ENCODE measurements at places on chromosomes 11 and 22. TPM values are rescaled to one million over a fixed set of nuclear protein-coding genes. Genes with fewer than 3 reads are reported as not detected.

Gene SMTNL1
- polyA plus RNA-seq = 0.28 TPM

Gene ADAMTS15
- polyA plus RNA-seq = not detected

GRCh38 chr22:37601540-37602442, 6.8 kb upstream of the GGA1 start:
- no peaks in the 10 kb centered on the region for H3K27me3 ChIP-seq
- H3K27ac ChIP-seq = no peak overlapping the region

- no peak for DNase-seq
- no peaks in the 10 kb centered on the region for H3K4me1 ChIP-seq
- H3K27ac ChIP-seq = no peak overlapping the region
- H3K4me3 ChIP-seq = no peak overlapping the region
- H3K36me3 ChIP-seq = no peaks in the 10 kb centered on the region
These were observed 105.9 kb upstream of the ARHGAP20 start for GRCh38 chr11:110818032-110818687.

DNA sequence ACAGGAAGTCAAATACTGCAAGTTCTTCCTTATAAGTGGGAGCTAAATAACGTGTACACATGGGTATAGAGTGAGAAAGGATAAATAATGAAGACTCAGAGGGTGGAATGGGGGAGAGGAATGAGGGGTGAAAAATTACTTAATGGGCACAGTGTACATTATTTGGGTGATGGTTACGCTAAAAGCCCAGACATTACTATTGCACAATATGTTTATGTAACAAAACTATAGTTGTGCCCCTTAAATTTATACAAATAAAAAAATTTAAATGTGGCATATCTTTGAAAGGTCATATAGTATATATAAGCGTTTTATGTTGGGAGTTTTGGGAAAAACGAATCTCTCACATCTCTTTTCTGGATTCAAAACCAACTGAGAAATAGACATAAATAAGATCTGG, 96.1 kb downstream of the KIF18A start:
- no peaks in the 10 kb centered on the region for H3K36me3 ChIP-seq
- DNase-seq = no peak
- H3K27ac ChIP-seq = no peak overlapping the region
- H3K4me1 ChIP-seq = no peaks in the 10 kb centered on the region
- no peaks in the 10 kb centered on the region for H3K27me3 ChIP-seq

DNA sequence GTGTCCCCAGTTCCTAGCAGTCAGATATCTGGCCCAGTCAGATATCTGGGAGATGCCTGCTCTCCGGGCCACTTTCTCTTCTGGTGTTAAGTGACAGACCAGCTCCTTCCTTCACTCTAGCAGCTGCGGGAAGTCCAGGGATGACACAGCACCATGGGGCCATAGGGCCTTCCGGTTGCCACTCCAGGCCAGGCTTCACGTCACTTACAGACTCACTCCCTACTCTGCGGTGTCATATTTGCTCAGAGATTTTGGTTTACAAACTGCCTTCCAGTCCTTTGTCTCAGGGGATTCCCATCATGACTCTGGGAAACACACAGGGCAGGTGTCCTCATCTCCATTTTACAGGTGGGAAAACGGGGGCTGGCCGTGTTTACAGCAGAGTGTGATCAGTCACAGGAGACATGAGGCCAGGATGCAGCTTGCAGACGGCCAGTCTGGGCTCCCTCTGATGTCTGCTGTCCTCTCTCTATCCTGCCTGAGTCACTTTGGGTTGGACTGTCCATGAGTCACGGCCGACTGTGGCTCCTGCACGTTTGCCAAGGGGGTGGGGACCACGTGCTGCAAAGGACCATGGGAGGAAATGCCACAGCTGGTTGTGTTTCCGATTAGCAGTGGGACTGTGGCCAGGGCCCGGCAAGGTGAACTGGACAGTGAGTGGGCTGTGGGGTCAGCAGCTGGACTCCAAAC, 8.2 kb upstream of the TBC1D22A start:
- no peaks in the 10 kb centered on the region for H3K27me3 ChIP-seq
- no peak overlapping the region for H3K4me3 ChIP-seq
- no peaks in the 10 kb centered on the region for H3K36me3 ChIP-seq

- H3K4me3 ChIP-seq = no peak overlapping the region
- no peaks in the 10 kb centered on the region for H3K36me3 ChIP-seq
- H3K27me3 ChIP-seq = no peaks in the 10 kb centered on the region
- no peak overlapping the region for H3K27ac ChIP-seq
- DNase-seq = no peak
These were observed 1373.1 kb downstream of the TBC1D22A start for GRCh38 chr22:48135592-48135991.

- H3K27me3 ChIP-seq = no peaks in the 10 kb centered on the region
- no peaks in the 10 kb centered on the region for H3K36me3 ChIP-seq
- H3K27ac ChIP-seq = no peak overlapping the region
- no peaks in the 10 kb centered on the region for H3K4me1 ChIP-seq
- no peak for DNase-seq
- H3K4me3 ChIP-seq = no peak overlapping the region
These were observed 2.5 kb downstream of the OR2D2 start for GRCh38 chr11:6889835-6890234.

Gene TTC9C
- polyA plus RNA-seq = 29.3 TPM

DNA sequence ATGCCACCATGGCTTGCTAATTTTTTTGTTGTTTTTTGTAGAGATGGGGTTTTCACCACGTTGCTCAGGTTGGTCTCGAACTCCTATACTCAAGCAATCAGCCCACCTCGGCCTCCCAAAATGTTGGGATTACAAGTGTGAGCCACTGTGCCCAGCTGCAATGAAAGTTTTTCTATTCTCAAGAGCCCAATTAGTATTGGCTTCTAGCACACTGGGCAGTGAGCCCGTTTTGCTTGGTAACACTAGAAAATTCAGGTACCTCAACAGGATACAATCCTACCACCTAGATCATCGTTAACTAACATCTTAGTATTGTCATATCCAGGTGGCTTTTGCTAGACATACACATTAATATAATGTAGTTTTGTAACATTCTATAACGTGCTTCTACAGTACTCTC, 19.0 kb downstream of the SEC14L3 start:
- no peak overlapping the region for H3K27ac ChIP-seq
- DNase-seq = no peak
- no peak overlapping the region for H3K4me3 ChIP-seq
- no peaks in the 10 kb centered on the region for H3K27me3 ChIP-seq
- H3K4me1 ChIP-seq = no peaks in the 10 kb centered on the region
- H3K36me3 ChIP-seq = no peaks in the 10 kb centered on the region

DNA sequence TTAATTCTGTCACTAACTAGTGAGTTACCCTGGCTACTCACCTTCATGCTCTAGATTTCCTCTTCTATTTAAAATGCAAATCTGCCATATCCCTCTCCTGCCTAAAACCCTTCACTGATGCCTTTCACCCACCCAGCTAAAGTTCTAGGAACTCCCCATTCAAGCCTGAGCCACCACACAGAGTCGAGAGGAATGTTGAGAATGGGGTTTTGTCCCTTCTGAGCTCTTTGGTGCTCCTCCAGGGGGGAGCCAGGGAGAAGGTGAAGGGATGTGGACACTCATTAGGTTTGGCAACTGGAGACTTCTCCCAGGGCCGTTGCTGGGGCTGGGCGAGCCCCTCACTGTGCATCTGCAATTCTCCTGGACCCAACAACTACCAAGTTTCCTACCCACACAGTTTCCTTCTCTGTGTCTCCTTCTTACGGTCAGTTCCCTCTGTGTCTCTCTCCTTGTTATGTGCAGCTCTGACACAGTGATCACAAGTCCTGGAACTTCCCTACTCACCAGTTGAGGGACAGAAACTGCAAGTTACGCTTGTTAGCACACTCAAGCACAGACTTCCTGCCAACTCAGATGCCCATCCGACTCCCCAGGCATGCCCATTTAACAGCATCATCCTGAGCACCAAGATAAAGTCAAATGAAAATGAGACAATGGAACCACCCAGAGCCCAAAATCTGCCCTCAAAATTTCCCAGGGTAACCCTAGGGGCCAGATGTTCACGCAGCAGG, 6.5 kb upstream of the IL10RA start:
- no peak overlapping the region for H3K4me3 ChIP-seq
- peaks cover 35% of the 10 kb centered on the region for H3K4me1 ChIP-seq
- no peaks in the 10 kb centered on the region for H3K27me3 ChIP-seq
- no peak for DNase-seq
- no peak overlapping the region for H3K27ac ChIP-seq

GRCh38 chr11:2434506-2435255, 9.6 kb downstream of the TRPM5 start:
- H3K4me1 ChIP-seq = no peaks in the 10 kb centered on the region
- no peaks in the 10 kb centered on the region for H3K36me3 ChIP-seq
- H3K27ac ChIP-seq = no peak overlapping the region
- H3K4me3 ChIP-seq = no peak overlapping the region

Gene DDI1
- not detected for polyA plus RNA-seq

GRCh38 chr22:30474121-30474520, 2.3 kb upstream of the SEC14L3 start:
- no peak overlapping the region for H3K27ac ChIP-seq
- H3K36me3 ChIP-seq = no peaks in the 10 kb centered on the region
- no peak for DNase-seq
- no peaks in the 10 kb centered on the region for H3K27me3 ChIP-seq
- H3K4me1 ChIP-seq = no peaks in the 10 kb centered on the region

Gene MRGPRG
- polyA plus RNA-seq = not detected

- no peaks in the 10 kb centered on the region for H3K27me3 ChIP-seq
- no peaks in the 10 kb centered on the region for H3K4me1 ChIP-seq
- no peak overlapping the region for H3K4me3 ChIP-seq
- no peaks in the 10 kb centered on the region for H3K36me3 ChIP-seq
- H3K27ac ChIP-seq = no peak overlapping the region
These were observed 112.4 kb upstream of the SERPIND1 start for GRCh38 chr22:20661473-20661872.

Gene GAB4
- polyA plus RNA-seq = not detected

DNA sequence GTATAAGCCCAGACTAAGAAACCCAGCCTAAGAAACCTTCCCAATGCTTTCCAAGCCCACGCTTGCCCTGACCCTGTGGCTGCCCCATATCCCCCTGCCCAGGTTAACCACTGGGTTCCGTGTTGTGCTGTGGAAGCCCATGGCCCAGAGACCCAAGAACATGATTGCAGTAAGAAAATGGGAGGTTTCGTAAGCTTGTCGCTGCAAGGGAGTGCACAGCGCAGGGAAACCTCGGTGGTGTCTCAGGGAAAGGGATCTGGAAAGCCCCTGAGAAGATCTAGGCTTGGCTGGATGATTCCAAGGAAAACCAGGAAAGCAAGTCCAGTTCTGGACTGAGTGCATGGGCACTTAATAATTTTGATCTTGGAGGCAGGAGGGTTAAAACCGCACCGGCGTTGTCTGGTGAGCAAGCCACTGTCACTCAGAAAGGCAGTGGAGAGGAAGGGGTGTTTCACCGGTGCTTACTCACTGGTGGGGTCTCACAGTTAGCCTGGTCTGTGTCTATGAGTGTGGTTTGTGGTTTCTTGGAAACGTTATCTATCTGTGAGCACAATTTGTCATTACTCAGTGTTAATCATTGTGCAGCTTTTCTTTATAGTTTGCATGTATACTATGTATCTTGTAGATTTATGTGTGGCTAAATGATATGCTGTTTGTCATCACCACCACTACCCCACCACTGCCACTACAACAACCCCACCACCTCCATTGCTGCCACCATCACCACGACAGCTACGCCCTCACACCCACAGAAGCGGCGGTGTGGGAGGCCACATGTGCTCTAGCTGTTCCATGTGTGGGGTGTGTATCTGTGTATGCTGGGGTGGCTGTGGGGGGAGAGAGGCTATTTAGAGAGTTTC, 53.3 kb upstream of the PRDM11 start:
- DNase-seq = no peak
- H3K27me3 ChIP-seq = no peaks in the 10 kb centered on the region
- H3K27ac ChIP-seq = no peak overlapping the region
- H3K36me3 ChIP-seq = no peaks in the 10 kb centered on the region

Gene APOA5
- not detected for polyA plus RNA-seq

DNA sequence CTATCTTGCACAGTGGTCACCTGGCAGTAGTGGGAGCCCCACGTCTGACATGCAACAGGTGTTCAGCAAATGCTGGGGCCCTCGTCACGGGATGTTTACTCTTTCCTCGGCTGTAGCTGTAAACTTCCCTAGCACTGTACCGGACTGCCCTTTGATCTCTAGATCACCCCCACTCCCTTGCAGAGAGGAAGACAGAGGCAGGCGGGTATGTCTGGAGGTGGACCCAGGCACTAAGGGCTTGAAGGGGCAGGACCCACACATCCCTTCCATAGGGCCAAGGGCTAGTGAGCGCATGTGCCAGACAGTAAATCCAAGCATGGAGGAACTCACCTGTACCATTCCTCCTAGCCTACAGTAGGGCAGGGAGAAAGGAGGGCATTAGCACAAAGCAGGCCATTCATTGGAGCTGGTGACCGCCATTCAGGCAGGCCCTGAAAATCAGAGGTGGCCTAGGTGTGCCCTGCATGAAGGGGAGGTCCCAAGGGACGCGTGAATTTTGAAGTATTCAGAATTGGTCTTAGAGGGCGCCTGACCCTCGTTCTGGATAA, 1.9 kb upstream of the SMTN start:
- DNase-seq = no peak
- H3K36me3 ChIP-seq = no peaks in the 10 kb centered on the region
- H3K4me1 ChIP-seq = peaks cover 11% of the 10 kb centered on the region
- H3K27me3 ChIP-seq = no peaks in the 10 kb centered on the region

DNA sequence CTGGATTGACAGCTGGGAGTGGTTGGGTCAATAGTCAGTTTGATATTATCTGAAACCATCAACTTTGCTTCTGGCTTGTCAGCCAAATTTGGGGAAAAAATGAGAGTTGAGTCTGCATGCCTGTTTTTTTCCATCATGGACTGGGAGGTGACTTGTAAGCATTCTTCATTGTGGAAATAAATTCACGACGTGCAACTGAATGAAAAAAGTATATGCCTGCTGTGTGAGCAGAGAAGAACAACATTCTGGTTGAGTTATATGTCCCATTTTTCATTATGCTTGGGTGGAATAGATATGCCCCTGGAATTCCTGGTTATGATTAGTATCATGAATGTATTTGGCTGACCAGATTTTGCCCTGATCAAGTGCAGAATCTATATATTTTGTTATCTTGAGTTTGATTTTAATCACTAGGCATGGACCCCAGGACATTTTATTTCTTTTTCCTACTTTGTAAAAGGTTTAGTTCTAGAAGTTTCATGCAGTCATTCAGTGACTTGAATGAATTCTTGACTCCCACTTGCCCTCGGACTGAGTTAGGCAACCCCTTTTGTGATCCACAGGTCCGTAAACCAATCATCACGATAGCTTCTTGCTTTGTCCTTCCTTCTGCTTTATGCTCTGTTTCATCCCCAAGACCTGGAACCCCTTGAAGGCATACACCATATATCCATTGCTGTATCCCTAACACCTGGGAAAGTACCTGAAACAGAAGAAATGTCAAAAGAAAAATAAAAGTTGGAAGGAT, 205.8 kb downstream of the NAV2 start:
- DNase-seq = no peak
- H3K27ac ChIP-seq = no peak overlapping the region
- H3K4me1 ChIP-seq = no peaks in the 10 kb centered on the region
- no peaks in the 10 kb centered on the region for H3K36me3 ChIP-seq
- H3K4me3 ChIP-seq = no peak overlapping the region
- H3K27me3 ChIP-seq = no peaks in the 10 kb centered on the region

DNA sequence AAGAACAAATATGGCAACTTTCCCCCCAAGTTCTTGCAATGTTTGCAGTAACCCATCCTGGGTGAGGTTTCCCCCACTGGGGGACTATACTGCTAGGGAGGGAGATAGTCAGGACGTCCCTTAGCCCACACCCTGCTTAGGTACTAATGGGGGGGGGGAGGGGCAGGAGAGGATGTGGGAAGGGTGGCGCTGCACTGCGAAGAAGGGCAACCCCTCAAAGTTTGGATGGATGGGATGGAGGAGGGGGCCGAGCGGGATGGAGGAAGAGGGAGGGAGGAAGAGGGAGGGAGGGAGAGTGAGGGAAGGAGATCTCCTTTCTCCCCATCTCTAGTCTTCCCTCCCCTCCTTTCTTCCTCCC, 100.6 kb upstream of the HSD17B12 start:
- peaks cover 12% of the 10 kb centered on the region for H3K4me1 ChIP-seq
- H3K27ac ChIP-seq = no peak overlapping the region
- H3K27me3 ChIP-seq = peaks cover 40% of the 10 kb centered on the region
- no peaks in the 10 kb centered on the region for H3K36me3 ChIP-seq
- DNase-seq = no peak

All from naive thymus-derived CD4-positive, alpha-beta T cell (primary cell).